Esophagus squamous epithelium (tissue), 5 donors: ENCODE measurements at places on chromosomes 11 and 22. TPM values are rescaled to one million over a fixed set of nuclear protein-coding genes. Genes with fewer than 3 reads are reported as not detected.

MFRP gene
- not detected for total RNA-seq

DNA sequence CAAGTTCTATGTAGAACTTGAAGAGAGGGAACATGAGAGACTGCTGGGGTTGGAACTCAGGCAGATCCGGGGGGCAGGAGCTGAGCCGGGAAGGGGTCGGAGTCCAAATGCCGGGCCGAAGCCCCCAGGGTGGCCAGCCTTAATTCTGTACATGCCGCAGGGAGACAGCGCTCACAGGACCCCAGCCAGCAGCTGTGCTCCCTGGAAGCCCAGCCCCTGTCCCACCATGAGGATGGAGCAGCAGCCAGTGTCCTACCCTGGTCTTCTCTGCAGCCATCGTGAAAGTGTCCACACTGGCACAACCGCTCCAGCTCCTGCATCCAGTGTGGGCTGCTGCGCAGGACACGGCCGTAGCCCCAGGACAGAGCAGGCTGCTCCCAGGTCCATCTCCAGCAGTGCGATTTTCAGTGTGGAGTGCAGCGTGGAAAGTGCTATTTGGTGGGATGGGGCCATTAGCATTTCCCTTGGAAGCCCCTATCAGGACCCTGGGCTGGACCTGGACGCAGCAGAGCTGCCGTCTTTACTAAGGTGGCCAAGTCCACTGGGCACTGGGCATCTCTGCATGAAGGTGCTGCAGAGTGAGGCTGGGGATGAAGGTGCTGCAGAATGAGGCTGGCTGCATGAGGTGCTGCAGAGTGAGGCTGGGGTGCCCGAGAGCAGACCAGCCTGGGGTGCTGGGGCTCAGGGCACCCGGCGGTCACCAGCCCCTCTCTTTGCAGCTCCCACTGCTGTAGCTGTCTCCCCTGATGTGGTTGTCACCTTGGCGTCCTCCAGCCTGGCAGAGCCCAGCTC, 737.4 kb downstream of the BRD1 start:
- H3K4me3 ChIP-seq, result no peak overlapping the region
- no peak for DNase-seq
- no peak overlapping the region for H3K27ac ChIP-seq

DGCR6 gene
- total RNA-seq, result 0.67 TPM

- H3K4me3 ChIP-seq, result peak overlapping the region; percentile 62
- peak overlapping the region; percentile 94 for H3K27ac ChIP-seq
- no peaks in the 10 kb centered on the region for H3K27me3 ChIP-seq
- peaks cover 7% of the 10 kb centered on the region for H3K4me1 ChIP-seq
- no peak for DNase-seq
- H3K36me3 ChIP-seq, result no peaks in the 10 kb centered on the region
These were observed 607 bp upstream of the ZNF70 start for GRCh38 chr22:23751441-23751996.

C11orf24 gene
- total RNA-seq, result 11.4 TPM

DNA sequence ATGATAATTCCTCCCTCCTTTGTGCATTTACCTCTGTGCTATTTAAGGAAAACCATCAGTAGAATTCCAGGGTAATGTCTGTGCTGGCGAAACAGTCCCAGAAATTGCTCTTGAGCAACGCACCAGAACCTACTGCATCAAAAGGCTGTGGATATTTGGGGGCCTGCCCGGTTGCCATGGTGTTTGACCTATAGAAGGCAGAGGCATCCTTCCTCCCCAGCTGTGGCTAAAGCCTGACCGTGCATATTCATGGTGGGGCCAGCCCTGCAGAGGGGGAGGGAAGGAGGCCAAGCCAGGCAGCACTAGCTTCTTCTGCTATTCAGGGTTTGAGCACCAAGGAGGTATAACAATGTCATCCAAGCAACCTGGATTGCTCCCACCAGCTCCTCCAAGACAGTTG, 215.0 kb upstream of the E2F8 start:
- H3K27me3 ChIP-seq, result no peaks in the 10 kb centered on the region
- no peaks in the 10 kb centered on the region for H3K36me3 ChIP-seq
- H3K4me1 ChIP-seq, result peaks cover 4% of the 10 kb centered on the region
- DNase-seq, result no peak
- no peak overlapping the region for H3K27ac ChIP-seq
- no peak overlapping the region for H3K4me3 ChIP-seq

LGR4 gene
- total RNA-seq, result 40.2 TPM

- peaks cover 70% of the 10 kb centered on the region for H3K4me1 ChIP-seq
- H3K27ac ChIP-seq, result no peak overlapping the region
- H3K36me3 ChIP-seq, result no peaks in the 10 kb centered on the region
- no peaks in the 10 kb centered on the region for H3K27me3 ChIP-seq
These were observed 21.4 kb downstream of the PANX1 start for GRCh38 chr11:94150056-94150455.

CNIH2 gene
- 0.70 TPM for total RNA-seq

FAM111A gene
- 16.3 TPM for total RNA-seq

DNA sequence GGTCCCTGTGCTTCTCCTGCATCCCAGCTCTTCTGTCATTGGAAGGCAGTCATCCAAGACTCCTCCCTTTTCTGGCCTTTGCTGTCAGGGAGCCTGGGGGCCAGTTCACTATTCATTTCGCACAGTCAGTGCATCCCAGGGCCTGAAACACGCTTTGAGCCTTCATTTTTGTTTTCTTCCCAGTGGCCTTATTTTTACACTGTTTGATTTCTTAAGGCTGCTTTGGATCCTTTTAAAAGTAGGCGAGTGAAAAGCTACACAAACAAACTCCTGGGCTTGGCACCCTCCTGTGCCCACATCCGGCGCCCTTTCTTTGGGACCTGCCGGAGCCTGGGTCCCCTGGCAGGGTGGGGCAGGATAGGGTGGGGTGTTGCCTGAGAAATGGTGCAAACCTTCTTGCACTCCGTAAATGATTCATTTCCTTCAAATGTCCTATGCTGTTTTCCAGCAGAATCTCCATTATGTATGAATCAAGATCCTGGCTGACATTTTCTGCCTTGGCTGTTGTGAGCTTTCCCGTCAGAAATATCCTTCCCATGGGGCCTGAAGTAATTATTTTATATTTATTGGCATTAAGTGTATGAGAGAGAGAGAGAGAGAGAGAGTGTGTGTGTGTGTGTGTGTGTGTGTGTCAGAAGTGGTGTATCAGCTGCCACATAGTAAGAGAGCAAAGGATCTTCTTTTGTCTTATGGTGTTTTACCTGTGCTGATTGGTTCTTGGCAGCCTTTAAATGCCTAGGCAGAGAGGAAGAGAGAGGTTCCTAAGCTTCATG, 45.6 kb downstream of the BCR start:
- no peaks in the 10 kb centered on the region for H3K27me3 ChIP-seq
- H3K4me3 ChIP-seq, result no peak overlapping the region
- H3K36me3 ChIP-seq, result no peaks in the 10 kb centered on the region
- DNase-seq, result no peak
- H3K27ac ChIP-seq, result peak overlapping the region; percentile 84

SAA2 gene
- 12.9 TPM for total RNA-seq

DNA sequence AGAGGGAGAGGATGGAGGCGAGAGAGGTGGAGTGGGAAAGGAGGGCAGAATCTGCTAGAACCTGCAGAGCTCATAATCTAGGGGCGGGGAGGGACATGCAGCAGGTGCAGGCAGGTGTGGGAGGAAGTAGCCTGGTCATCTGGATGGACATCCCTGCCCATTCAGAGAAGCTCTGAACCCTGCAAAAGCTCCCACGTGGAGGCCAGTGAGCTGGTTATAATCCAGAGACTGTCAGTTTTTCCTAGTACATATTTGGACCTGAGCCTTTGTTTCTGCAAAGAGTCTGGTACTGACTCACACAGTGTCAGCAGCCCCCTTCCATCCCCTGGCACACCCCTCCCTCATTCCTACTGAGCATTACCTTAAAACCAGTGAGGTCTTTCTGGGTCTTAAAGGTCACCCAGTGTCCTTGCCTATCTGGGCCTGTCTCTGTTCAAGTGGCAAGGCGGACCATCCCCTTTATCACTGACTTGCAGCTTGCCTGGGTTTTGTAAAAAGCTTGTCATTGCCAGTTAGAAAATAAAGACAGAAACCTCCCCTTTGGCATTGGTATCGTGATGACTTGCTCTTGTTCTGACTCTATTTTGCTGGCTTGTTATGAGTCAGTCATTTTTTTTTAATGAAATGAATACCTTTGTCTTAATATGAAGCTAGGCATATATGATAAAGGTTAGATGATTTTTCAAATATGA, 26.1 kb downstream of the PTPRJ start:
- no peak overlapping the region for H3K27ac ChIP-seq
- no peaks in the 10 kb centered on the region for H3K27me3 ChIP-seq
- no peak for DNase-seq
- no peak overlapping the region for H3K4me3 ChIP-seq

BLID gene
- not detected for total RNA-seq

DNA sequence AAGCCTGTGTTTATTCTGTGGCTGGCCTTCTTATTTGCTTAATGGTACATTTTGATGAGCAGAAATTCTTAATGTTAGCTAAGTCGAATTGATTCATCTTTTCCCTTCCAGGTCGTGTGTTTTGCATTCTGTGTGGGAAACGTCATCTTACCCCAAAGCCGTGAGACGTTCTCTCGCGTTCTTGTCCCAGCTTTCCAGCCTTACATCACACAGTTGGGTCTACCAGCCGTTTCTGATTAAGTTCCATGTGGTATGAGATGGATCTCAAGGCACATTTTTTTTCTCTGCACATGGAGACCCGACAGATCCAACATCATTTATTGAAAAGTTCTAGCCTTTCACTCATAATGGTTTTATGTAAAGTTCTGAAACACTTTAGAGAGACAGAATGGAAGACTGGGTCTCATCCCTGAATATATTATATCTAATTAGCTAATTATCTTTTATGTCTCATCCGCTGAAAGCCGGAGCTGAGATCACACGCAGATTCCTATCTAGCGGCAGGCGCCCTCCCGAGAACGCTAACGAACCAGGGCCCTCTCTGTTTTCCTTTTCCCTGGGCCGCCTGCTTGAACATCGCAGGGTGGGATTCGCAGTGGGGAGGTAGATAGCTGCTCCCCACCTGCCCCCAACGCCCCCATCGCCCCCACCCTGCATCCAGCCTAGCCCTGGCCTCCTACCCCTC, 1162.2 kb downstream of the BRD1 start:
- no peak for DNase-seq
- H3K4me1 ChIP-seq, result no peaks in the 10 kb centered on the region
- no peak overlapping the region for H3K27ac ChIP-seq
- H3K4me3 ChIP-seq, result no peak overlapping the region

GRCh38 chr11:1326435-1327063, 17.1 kb upstream of the TOLLIP start:
- H3K27me3 ChIP-seq, result no peaks in the 10 kb centered on the region
- DNase-seq, result no peak
- no peak overlapping the region for H3K4me3 ChIP-seq
- no peaks in the 10 kb centered on the region for H3K36me3 ChIP-seq
- H3K4me1 ChIP-seq, result no peaks in the 10 kb centered on the region
- no peak overlapping the region for H3K27ac ChIP-seq
